H1 (cell line): ENCODE measurements at places on chromosomes 13 and 19. TPM values are rescaled to one million over a fixed set of nuclear protein-coding genes. Genes with fewer than 3 reads are reported as not detected.

Gene CELF5
- total RNA-seq, result 9.8 and 9.9 TPM in 2 replicates

DNA sequence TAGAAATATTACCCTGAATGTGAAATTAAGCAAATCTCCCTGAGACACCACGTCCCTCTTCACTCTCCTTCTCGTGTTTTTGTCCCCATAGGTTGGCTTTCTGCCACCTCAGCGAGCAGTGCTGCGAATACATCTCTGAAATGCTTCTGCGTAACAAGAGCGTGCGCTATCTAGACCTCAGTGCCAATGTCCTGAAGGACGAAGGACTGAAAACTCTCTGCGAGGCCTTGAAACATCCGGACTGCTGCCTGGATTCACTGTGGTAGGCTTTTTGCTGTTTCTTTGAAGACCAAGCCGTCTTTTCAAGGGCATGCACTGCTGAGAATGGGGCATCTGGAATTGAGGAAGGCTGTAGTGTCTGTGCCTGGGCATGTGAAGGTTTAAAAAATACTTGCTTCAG, 34.4 kb downstream of the NLRP4 start:
- DNase-seq, result no peak

DNA sequence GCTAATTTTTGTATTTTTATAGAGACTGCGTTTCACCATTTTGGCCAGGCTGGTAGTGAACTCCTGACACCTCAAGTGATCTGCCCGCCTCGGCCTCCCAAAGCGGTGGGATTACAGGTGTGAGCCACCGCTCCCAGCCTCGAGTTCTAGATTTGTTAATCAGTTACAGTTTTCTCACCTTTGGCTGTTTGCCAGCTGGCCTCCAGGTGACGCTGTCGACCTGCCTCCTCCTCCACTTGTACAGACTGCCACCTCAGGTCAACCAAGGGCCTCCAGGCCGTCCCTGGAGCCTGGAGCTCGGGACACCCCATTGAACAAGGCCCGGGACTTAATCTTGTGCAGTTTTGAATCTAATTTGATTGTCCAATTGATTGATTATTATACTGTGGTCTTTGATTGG, 45.5 kb downstream of the IER2 start:
- DNase-seq, result peak; percentile 86

- no peak for DNase-seq
These were observed 165.6 kb downstream of the POU4F1 start for GRCh38 chr13:78437781-78438180.
